ENCODE measurements at places on chromosomes 3 and 15.

DNA sequence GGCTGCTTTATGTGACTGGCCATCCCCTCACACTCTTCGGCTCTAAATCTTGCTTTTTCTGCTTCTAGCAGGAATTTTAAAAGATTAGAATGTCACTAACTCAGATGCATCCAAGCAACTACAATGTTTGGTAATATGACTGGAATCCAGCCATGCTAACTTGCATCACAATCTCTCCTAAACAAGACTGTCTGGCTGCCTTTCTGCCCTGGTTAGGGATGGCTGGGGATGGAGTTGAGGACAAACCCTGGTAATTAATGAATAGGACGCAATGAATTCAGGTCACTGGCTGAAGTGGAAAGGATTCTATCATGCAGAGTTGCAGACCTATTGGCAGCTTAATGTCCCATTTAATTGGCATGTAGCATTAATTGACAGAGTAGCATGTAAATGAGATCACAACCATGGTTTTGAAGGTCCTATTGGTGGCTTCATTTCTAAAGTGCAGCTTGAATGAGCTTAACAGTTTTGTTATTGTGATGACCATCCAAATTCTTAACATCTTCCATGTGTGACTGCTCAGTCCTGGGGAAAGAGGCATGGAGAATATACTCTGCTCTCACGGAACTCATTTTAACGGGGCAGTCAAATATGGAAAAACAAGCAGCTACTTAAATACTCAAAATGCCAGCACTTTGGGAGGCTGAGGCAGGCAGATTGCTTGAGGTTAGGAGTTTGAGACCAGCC, 21.7 kb downstream of the NMNAT3 start:
- no peak for DNase-seq

DNA sequence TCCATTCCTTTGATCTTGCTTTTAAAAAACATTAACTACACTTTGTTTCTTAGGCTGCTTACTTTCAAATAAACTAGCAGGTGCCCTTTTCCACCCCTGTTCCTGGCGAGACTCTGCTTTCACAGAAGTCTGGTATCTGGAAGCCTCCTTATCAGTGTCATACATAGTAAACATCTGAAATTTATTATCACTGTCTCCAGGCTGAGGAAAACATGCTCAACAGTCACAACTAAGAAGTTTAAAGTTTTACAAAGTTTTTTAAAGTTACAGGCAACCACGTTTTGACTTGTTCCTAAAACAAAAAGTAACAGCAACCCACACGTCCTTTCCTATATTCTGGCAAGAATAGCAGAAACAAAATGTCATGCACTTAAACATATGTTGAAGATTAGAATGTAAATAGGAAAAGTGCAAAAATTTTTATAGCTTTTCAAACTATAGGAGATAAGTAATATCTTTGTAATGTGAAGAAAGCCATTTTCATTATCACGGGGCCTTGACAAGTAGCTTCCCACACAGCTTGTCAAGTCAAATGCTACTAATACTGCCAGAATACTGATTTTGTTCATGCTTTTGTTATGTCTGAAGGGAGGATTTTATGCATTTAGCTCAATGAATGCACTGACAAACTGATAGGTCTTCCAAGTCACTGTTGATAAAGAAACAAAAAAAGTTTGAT, 275.2 kb upstream of the KCNMB2 start:
- no peak for DNase-seq

- DNase-seq = no peak
Observed at GRCh38 chr3:140007081-140007480, 72.1 kb downstream of the CLSTN2 start.

- DNase-seq = no peak
Observed at GRCh38 chr3:89332793-89333192, 225.4 kb downstream of the EPHA3 start.

DNA sequence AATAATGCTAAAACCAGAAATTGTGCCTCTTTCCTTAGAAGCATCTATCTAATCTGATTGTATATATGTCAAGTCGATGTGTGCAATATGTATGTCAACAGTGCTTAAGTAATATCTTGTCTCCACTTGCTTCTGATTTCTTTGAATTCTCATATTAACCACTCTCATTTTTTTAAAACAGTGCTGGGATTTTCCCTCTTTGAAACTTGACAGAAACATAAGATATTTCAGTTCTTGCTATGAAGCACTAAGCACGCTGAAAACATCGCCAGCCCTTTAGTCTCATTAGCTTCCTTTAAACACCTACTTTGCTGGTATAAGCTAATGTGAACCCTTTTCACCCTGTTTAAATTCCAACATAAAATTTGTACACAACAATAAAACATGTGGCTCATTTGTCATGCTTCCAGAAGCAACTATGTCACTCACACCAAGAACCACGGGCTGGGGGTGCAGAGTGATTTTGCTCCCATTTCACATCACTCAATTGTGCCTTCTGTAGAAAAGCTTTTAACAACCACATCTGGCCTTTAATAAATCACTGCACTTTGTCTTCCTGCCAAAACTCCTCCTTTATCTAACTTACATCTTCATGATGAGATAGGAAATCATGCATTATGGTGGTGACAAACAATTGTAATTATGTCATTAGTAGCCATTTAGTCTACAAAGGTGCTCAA, 185.2 kb downstream of the FOXP1 start:
- DNase-seq = no peak

DNA sequence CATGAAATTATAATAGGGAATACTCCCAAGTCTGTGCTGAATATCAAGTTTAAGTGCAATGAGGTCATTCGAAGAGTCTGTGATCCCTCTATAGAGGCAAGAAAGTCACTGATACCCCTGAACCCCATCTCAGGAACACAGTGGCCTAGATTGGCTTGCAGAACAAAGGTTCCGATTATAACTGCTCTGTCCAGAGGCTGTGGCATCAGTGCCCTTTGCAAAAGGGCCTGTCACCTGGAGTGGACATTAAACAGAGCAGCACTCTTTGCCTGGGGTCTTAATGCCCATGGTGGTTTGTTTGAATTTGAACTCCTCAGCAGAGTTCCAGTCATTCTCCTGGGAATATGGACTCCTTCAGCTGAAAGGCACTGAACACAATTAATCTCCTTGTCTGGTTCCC, 93.9 kb upstream of the SLCO3A1 start:
- no peak for DNase-seq

- no peak for DNase-seq
Observed at GRCh38 chr3:150942221-150942620, 30.3 kb downstream of the CLRN1 start.

DNA sequence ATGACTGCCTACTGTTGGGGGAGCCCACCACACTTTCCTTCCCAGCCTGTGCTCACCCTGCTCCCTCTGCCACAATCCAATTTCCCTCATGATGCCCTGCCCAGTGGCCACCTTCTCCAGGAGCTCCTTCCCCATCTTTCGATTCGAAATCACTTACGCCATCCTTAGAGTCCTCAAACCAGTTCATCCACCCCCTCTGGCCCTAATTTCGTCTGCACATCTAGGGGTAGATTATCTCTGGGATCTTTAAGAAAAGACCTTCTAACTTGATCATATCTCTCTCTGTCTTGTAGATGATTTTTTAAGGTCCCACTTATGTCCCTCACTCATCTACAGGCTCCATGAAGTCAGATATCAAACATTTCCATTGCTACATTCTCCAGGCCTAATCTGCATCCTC, 17.1 kb downstream of the CYP19A1 start:
- no peak for DNase-seq

GRCh38 chr15:51156957-51157356, 62.3 kb upstream of the TNFAIP8L3 start:
- no peak for DNase-seq

DNA sequence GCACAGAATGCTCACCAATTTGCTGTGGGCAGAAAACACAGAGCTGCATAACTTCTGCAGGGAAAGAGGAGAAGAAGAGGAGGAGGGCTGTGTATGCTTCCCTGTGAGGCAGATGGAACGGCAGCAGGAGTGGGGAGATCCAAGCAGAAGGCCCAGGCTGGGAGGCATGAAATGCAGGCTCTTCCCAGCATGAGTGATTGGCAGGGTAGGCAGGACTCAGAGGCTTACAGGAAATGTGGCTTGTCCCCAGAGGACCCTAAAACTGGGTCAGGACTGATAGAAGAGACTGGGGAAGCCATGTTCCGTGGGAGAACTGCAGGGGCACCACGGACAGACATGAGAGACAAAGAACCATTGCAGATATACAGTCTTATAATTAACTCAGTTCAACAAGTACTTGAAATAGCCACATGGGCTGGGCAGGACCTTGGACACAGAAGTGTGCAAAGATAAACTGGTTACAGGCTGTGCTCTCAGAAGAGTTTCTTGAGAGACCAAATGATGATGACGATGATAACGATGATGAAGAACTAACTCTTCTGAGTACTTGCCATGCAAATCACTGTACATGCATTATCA, 286.9 kb downstream of the EPHB1 start:
- no peak for DNase-seq

DNA sequence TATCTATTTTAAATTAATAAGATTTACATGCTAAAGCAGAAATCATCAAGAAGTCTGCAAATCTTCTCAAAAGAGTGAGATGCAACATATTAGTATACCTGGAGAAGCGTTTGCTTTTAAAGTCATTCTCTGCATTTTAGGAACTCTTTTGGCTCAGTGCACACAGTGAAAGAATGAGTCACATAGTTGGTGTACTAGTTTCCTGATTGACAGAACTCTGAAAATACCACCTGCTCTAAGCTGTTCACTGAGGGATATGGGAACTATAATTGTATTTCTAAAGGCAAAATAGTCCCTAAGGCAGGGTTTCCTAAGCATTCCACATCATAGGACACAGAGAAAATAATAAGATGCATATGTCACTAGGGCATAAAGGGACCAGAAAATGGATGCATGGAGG, 838.5 kb downstream of the DIPK2A start:
- DNase-seq = no peak

DNA sequence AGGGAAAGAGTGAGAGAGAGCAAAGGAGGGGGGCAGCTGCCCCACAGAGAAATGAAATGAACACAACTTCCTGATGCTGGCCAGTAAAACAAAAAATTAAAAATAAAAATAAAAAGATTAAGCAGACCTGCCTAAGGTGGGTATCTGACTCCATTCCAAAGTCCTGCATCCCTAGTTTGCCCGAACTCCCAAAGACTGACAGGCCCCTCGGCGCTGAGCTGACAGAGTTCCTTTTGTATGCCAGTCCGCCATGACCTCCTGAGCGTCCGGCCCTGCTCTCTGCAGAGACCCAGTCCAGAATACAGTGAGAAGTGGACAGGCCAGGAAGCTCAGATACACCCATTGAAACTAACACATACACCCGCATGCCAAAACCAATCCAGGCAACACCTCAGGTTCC, 54.9 kb downstream of the CHDH start:
- no peak for DNase-seq

All from AG08395 (cell line).